OCI-M1 (cell line): ENCODE measurements at places on chromosomes 5 and 9.

- no peak for DNase-seq
Measured at GRCh38 chr5:115531380-115531779, 13.2 kb downstream of the FEM1C start.

DNA sequence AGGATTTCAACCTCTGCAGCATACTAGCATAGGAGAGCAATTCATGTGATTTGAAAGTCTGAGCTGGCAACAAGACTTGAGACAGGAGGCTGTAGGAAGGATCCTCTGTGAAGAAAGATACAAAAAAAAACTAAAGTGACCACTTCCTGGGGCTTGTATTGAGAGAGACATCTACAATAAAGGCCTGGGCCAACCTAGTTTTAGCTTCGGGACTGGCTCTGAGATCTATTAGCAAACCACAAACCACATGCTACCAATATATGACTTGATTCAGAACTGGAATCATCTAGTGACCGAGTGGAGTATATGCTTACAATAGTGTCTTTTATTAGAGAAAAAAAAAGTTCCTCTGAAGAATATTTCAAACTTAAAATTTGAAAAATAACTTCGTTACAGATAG is 1448.9 kb upstream of the CDH6 start:
- DNase-seq, result no peak

- no peak for DNase-seq
Measured at GRCh38 chr9:24071091-24071490, 245.1 kb upstream of the ELAVL2 start.

GRCh38 chr5:65482296-65482735 is 596 bp upstream of the ADAMTS6 start:
- peak; percentile 90 for DNase-seq

- DNase-seq, result no peak
Measured at GRCh38 chr5:140674211-140674610, 835 bp upstream of the DND1 start.

- DNase-seq, result peak; percentile 85
Measured at GRCh38 chr5:91469517-91470165, 86.5 kb upstream of the ARRDC3 start.

- DNase-seq, result peak; percentile 46
Measured at GRCh38 chr9:34158362-34158869, 20.4 kb upstream of the UBAP1 start.
